ENCODE measurements at places on chromosomes 3 and 15. TPM values are rescaled to one million over a fixed set of nuclear protein-coding genes. Genes with fewer than 3 reads are reported as not detected.

The CLDN11 gene
- polyA plus RNA-seq, result 6.8 TPM

The DNAH12 gene
- not detected for polyA plus RNA-seq

DNA sequence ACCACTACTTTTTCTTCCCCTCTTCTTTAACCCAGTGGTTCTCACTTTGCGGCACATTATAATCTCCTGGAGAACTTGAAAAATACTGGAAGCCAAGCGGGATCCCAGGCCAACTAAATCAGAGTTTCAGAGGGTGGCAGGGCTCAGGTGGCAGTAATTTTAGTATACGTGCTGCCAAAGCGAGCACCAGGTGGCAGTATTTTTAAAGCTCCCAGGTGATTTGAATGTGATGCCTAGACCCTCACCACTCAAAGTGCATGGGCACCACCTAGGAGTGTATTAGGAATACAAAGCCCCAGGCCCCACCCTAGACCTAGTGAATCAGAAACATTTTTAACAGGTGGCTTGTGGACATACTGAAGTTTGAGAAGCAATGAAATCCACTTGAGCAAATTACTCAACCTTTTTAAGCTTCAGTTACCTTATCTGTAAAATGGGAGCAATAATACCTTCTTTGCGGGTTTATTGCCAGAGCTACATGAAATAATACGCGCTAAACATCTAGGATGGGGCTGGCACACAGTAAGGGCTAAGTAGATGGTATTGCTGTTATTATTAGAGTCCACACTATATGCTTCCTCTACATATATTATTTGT lies 8.3 kb downstream of the B3GALNT1 start:
- no peaks in the 10 kb centered on the region for H3K36me3 ChIP-seq
- H3K4me3 ChIP-seq, result no peak overlapping the region
- DNase-seq, result peak; percentile 76
- no peaks in the 10 kb centered on the region for H3K4me1 ChIP-seq
- no peak overlapping the region for H3K27ac ChIP-seq

The SNUPN gene
- polyA plus RNA-seq, result 20.5 TPM

- no peaks in the 10 kb centered on the region for H3K36me3 ChIP-seq
- DNase-seq, result no peak
- peaks cover 9% of the 10 kb centered on the region for H3K4me1 ChIP-seq
- no peak overlapping the region for H3K27ac ChIP-seq
- H3K4me3 ChIP-seq, result no peak overlapping the region
Measured at GRCh38 chr3:20394243-20394642, 208.2 kb upstream of the SGO1 start.

- H3K27ac ChIP-seq, result no peak overlapping the region
- no peak overlapping the region for H3K4me3 ChIP-seq
- H3K36me3 ChIP-seq, result no peaks in the 10 kb centered on the region
- no peaks in the 10 kb centered on the region for H3K4me1 ChIP-seq
Measured at GRCh38 chr3:56855856-56856512, 54.2 kb upstream of the ARHGEF3 start.

The C3orf85 gene
- polyA plus RNA-seq, result not detected

GRCh38 chr3:5093731-5094130 lies 28.4 kb upstream of the ARL8B start:
- peaks cover 28% of the 10 kb centered on the region for H3K27me3 ChIP-seq
- H3K36me3 ChIP-seq, result no peaks in the 10 kb centered on the region
- H3K4me3 ChIP-seq, result no peak overlapping the region
- DNase-seq, result no peak
- H3K27ac ChIP-seq, result no peak overlapping the region

All from GM23338 (cell line).